ENCODE measurements at places on chromosomes 1 and 21.
A peak's percentile ranks its signal among the peaks of the same experiment; 100 is the strongest.

- no peak for DNase-seq
Measured at GRCh38 chr1:219585837-219586455, 27.0 kb downstream of the ZC3H11B start.

GRCh38 chr1:67436511-67437055, 6.4 kb upstream of the SERBP1 start:
- DNase-seq, result no peak

DNA sequence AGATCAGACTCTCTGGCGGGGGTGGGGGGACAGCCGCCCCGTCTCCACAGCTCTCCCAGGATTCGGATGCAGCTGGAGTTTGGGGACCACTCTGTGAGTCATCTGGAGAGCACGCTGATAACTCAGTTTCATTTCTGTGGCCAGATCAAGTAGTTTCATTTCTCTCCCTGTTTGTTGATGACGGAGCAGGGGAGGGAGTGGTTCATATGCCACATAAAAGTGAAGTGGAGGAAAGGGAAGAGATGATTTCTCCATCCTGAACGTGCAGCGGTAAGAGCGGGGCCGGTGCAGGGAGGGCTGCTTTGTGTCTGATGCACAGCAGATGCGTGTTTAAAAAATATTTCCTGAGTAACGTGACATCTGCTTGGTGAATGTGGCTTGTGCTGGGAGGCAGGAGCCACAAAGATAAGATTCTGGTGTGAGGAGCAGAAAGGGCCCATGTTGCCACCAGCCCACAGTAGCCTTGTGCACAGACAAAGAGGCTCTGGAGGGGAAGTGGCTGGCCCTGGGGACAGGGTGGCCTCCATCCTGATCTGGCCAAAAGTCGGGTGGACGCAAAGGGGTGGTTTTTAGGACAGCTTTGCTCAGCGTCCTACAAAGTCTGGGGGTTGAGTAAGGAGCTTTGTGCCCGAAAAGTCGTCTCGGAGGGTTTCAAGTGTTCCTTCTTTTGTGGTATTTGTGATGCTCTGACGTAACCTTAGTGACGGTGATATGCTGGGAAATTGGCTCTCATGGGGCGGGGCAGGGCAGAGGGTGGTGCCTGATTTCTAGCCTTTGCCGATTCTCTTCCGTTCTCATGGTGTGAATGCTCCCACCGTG, at the start of gene MX2:
Gene MX2 (plus strand): TSS at position 242 of the 819 bp plus-strand sequence. CDS start 14,880 bp downstream, outside the sequence.
- DNase-seq, result peak; percentile 40

DNA sequence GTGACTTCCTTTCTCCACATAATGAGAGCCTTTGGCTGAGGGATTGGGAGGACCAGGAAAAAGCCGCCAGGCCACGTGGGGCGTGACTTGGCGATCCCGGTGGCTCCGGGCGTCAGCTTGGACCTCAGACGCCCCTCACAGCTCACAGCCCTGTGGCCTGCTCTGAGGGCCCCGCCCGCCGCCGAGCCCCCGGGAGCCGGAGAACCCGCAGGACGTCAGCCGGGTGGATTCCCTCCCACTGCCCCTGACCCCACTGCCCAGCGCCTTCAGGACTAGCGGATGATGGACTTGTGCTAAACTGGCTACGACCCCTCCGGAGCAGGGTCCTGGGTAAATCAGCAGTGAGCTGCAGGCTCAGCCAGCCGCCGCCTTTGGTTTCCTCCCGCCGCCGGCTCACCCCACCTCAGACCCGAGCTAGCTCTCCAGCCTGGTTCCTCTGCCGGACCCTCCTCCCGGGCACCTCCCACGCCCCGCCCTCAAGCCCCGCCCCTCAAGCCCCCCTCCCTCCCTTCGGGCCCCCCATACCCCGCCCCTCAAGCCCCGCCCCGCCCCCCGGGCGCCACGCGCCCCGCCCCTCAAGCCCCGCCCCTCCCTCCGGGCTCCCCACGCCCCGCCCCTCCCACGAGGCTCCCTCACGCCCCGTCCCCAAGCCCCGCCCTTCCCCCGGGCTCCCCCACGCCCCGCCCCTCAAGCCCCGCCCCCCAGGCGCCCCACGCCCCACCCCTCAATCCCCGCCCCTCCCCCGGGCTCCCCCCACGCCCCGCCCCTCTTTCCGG, 10.0 kb upstream of the FAAP20 start:
- DNase-seq, result no peak

DNA sequence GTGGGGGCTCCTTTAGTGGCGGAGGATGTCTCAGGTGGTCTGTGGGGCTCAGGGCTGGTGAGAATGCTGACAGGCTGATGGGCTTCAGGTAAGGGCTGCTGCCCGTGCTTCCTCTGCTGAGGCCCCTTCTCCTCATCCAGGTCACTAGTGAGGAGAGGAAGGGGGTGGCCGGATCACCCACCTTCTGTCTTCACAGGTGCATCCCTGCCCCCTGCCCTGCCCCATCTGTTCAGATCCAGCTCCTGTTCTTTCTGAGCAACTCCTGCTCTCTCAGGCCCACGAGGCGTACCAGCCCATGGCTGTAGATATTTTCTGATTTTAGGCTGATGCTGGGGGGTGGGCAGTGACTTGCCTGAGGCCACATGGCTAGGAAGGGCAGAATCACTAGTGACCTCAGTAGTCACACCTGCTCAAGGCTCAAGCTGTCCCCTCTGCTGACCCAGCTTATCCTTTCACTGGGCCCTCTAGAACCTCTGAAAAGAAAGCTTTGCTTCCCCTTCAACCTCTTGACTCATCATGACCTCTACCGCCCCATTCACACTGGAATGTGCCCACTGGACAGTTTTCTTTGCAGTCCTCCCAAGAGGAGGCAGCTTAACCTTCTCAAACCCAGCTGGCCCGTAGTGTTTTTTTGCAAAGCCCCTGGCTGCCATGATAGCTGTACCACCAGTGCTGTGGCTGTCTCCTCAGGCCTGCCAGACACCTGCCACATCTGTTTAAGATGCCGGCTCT, 14.8 kb downstream of the DCST2 start:
- DNase-seq, result no peak

- DNase-seq, result peak; percentile 83
Measured at GRCh38 chr1:186535388-186536133, 74.6 kb upstream of the PDC start.

GRCh38 chr1:242448910-242449645, 75.4 kb downstream of the PLD5 start:
- no peak for DNase-seq

DNA sequence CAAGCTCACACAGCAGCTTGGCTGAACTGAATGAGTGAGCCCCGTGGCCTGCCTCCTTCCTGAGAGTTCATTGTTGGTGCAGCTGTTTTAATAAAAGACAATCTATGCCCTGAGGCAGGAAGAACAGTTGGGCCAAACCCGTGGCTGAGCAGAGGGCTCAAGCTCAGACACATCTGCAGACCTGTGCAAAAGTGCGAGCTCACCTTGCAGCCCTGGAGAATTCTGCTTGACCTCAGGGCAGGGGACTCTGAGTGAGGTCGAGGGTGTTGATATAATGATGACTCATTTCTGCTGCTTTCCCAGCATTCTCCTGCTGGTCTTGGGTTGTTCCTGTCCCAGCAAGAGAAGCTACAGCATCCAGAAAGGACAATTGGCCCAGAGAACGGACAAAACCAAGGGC, 61.0 kb downstream of the ATP5PO start:
- DNase-seq, result no peak

DNA sequence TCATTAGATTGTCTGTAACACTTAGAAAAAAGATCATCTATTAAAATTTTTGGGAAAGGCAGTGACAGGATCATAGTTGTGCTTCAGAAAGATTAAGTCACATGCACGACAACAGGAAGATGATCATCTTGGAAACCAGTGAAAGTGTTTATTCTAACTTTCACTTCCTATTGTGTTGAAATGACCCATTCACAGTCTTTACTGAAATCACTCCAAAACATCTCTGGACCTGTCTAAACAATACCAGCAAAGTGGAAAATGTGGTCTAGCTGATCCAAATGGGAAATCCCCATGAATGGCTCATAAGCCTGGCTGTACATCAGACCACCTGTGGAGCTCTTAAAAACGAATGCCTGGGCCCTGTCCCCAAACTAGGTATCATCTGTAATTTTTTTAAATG, 111.1 kb upstream of the ETV3 start:
- no peak for DNase-seq

GRCh38 chr21:23445307-23445706, 2162.0 kb downstream of the MRPL39 start:
- DNase-seq, result no peak

- no peak for DNase-seq
Measured at GRCh38 chr1:206896261-206896660, 982 bp upstream of the IL24 start.

DNA sequence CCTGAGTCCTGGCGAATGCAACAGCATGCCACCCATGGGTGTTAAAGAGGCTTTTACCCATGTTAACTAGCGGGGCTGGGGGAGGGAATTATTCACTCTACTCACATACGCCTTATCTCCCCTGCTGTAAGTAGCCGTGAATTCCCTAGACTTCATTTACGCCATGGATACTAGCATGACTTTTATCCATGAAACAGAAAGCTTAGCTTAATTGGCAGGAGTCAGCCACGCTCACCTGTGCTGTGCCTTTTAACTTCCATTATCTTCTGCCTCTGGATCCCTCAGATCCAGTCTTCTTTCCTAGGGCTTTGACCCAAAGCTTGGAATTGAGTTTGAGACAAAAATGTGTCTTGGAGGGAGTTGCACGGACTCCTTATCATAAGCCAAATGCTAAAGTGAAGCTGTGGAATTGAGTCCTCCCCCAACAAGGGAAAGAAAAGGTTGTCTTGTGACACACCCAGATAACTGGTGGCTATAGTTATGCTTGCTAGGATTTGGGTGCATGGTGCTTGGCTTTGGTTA, 9.7 kb upstream of the NASP start:
- DNase-seq, result no peak

GRCh38 chr21:21858502-21859334, 860.5 kb downstream of the NCAM2 start:
- DNase-seq, result no peak

DNA sequence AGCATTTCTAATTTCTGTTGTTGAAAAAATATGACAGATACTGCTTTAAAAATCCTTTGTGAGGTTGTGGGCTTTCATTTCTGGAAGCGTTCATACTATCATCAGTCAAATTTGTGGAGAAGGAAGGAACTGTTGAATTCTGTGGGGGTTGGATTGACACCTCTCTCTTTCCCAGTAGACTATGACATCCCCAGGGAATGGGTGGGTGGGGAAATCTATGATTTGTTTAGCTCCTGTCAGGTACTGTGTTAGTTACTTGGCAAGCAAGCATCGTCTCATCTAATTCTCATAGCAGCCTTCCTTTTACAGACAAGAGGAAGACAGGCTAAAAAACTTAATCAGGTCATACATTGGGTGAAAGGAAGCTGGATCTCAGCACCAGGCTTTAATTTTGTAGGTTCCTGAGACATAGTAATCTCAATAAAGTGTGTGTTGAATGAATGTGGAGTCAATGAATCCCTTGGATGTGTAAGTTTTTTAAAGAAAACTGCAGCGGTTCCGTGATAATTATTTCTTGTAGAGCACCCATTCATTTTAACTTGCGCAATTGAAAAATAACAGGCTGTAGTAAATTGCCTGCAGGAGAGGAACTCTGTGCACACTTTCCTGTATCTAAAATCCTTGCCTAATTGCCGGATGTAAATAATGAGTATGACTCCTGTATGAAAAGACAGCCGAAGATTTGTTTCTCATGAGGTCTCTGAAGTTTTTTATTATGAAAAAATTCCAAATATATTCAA, 60.6 kb downstream of the MYOM3 start:
- DNase-seq, result no peak

GRCh38 chr21:23982546-23982945, 1624.7 kb downstream of the MRPL39 start:
- no peak for DNase-seq

- no peak for DNase-seq
Measured at GRCh38 chr1:235272851-235273250, 55.1 kb downstream of the ARID4B start.

DNA sequence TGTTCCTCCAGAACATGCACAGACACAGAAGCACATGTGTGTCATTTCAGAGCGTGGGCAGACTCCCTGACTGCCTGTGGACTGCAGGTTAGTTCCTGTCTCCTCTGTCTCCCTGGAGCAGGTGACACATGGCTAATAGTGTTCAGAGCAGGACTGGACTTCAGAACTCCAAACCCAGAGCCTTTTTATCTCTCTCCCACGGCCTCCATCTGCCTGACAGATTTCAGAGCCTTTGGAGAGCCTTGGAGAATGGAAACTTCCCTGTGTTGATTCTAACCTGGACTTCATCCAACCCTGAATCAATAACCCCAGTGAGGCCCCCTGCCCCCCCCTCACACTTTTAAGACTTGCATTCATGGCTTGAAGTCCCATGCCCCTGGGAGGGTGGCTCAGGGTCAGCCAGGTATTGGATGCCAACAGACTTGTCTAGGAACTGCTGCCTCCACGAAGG, 44.4 kb downstream of the C1orf198 start:
- no peak for DNase-seq

DNA sequence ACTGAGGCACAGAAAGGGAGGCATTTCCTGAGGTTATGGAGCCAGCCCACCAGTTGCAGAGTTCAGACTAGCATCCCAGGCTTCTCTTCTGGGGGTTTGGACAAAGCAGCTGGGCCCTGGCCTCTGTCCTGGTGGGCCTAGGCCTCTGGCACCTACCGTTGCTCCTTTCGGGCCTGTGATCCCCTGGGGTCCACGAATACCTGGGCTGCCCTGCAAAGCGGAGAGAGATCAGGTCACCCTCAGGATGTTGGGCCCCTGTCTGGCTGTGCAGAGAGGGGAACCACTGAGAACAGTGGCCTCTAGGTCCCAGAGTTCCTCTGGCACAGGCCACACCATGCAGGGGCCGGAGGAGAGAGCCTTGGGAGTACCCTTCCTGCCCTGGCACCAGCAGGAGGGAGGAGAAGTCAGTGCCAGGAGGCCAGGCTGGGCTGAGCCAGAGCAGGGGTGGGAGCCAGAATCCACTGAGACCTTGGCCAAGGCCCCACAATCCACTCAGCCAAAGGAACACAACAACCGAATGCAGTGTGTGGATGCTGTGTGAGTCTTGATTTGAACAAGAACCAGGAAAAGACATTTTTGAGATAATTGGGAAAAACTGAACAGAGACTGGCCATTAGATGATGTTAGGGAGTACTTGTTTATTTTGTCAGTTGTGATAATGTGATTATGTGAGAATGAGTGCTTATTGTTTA, 8.9 kb downstream of the COL9A2 start:
- DNase-seq, result no peak

GRCh38 chr1:98733782-98734112, 72.2 kb downstream of the SNX7 start:
- DNase-seq, result no peak

GRCh38 chr1:26727476-26727875, 31.7 kb downstream of the ARID1A start:
- no peak for DNase-seq

Measured in brain microvascular endothelial cell (primary cell).